ENCODE measurements at places on chromosomes 2 and 18. TPM values are rescaled to one million over a fixed set of nuclear protein-coding genes. Genes with fewer than 3 reads are reported as not detected.

Gene PROKR1
- total RNA-seq = 0.38 TPM

Gene CHN1
- total RNA-seq = 26.3 TPM

Gene EVA1A
- total RNA-seq = 19.9 TPM

Gene ARMC9
- 18.3 TPM for total RNA-seq

Gene AGAP1
- total RNA-seq = 43.9 TPM

Gene TMEM247
- not detected for total RNA-seq

Gene ALLC
- total RNA-seq = 0.26 TPM

Gene UGT1A9
- not detected for total RNA-seq

Gene LHCGR
- total RNA-seq = not detected

Gene COLEC12
- 157 TPM for total RNA-seq

Gene EVX2
- total RNA-seq = not detected

Gene ALPP
- total RNA-seq = not detected

Gene CNGA3
- total RNA-seq = 0.10 TPM

Gene PLCL1
- 13.6 TPM for total RNA-seq

Gene PARD3B
- total RNA-seq = 17.4 TPM

Gene SAG
- total RNA-seq = not detected

GRCh38 chr18:77524909-77525308, 275.3 kb downstream of the GALR1 start:
- DNase-seq = no peak

- no peak for DNase-seq
Measured at GRCh38 chr2:154484338-154485099, 214.0 kb upstream of the KCNJ3 start.

- no peak for DNase-seq
Measured at GRCh38 chr2:38068234-38068633, 7.7 kb downstream of the CYP1B1 start.

GRCh38 chr2:127575941-127576432, 40.5 kb downstream of the MYO7B start:
- no peak for DNase-seq

DNA sequence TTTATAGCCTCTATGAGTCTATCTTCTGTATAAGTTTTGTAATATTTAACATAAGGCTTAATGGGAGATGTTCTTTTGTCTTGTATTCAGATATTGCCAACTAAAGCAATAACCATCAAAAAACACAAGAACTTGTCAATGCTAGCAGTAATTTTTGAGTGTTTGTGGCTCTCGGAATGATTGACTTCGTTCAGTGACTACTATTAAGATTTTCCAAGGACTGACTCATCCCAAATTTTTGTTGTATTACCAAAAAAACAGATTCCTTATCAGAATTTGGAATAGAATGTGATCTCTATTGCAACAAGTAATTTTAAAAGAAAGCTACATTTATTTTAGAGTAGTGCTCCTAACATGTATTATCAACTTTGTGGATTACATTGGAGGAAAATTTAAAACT, 8.1 kb downstream of the NABP1 start:
- no peak for DNase-seq

DNA sequence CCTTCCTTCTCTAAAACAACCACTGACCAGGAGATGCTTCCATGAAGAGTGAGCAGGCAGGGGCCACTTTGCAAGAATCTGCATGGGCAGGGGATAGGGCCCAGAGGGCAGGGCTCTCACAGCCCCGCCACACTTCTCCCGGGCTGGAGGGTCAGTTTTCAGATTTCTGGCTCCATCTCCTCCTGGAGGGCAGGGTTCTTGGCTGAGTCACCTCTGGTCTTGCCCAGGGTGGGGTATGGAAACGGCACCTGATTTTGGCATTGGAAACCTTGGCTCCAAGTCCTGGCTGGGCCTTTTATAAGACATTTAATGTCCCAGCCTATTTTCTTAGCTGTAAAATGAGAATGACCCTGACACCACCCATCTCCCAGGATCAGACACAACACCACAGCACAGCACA, 27.6 kb upstream of the ASPRV1 start:
- no peak for DNase-seq

- DNase-seq = no peak
Measured at GRCh38 chr2:138267161-138267901, 234.2 kb upstream of the SPOPL start.

GRCh38 chr2:38170067-38170466, 94.1 kb upstream of the CYP1B1 start:
- DNase-seq = no peak

DNA sequence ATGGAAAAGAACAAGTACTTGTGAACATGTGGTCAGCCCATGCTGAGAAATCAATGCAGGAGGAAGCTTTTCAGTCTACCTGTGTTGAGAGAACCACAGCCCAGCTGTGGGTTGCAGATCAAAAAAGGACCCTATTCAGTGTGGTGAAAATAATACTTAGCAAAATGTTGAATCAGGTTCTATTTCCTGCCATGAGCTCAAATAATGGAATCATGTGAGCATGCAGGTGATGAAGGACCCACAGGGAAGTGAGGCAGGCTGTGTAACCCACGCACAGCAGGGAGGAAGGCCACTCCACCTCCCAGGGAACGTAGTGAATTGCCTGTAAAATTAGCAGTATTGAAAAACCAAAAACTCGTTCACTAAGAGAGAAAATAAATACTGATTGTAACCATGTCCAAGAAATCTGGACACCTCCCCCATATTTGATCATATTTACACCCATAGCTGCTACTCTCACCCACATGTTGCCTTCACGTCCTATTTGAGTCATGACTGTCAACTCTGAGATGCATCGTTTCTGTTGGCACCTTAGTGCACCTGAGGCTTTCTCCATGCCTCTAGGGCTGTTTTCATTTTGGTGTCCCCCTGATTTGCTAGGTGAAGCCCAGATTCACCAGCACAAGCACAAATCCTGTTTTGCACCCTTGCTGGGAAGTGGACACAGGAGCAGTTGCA, 20.5 kb upstream of the BCL2L11 start:
- no peak for DNase-seq

GRCh38 chr2:31075941-31076590, 62.2 kb downstream of the GALNT14 start:
- no peak for DNase-seq

DNA sequence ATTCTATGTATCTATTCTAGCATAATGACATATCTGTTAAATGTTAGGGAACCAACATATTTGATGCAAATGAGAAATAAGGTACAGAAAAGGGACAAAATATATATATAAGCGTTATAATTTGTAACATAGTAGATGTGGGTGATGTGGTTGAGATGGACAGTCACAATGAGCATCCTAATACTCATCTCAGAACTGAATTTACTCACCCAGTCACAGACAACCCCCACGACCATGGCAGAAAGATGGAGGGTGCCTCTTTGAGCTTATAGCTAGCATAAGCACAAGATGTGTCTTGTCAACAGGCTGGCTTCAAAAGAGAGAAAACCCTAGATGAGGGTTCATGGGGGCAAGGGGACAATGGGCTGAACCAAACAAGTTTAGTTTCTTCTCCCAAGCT, 9.1 kb upstream of the DSG3 start:
- no peak for DNase-seq

GRCh38 chr2:187299122-187299906, 148.7 kb downstream of the CALCRL start:
- peak; percentile 8 for DNase-seq

DNA sequence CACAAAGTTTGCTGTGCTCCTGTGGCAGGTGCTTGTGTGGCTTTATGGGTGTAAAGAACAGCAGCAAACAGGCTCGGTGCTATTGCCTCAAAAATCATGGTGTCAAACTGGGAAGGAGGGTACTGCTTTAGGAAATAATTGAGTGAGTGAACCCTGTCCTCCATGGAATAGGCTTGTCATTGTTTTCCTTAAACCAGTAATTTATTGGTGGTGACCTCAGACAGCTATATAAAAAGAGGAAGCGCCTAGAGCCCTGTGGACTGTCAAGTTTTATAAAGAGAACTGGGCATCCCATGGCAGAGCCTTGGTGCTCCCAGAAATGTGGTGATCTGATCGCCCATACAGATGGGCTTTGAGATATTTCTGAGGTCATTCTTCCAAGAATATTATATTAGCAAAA, 4.7 kb upstream of the CXCR4 start:
- DNase-seq = no peak

DNA sequence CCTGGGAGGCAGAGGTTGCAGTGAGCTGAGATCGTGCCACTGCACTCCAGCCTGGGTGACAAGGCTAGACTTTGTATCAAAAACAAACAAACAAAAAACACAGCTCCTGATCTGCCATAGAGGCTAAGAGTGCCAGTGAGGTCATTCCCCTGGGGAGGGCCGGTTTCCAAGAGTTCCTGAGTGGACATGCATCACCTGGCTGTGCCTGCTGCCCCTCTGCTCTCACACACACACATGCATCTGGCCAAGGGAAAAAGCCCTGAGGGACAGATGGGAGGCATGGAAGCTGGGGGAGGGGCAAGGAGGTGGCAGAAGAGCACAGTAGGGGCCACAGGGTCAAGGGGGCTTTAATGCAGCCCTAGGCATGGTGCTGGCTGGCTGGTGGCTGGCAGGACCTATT, 60.4 kb downstream of the ZBTB7C start:
- no peak for DNase-seq

GRCh38 chr2:182611009-182611408, 105.0 kb upstream of the DNAJC10 start:
- no peak for DNase-seq

GRCh38 chr2:288758-289361, 969 bp upstream of the ALKAL2 start:
- no peak for DNase-seq

DNA sequence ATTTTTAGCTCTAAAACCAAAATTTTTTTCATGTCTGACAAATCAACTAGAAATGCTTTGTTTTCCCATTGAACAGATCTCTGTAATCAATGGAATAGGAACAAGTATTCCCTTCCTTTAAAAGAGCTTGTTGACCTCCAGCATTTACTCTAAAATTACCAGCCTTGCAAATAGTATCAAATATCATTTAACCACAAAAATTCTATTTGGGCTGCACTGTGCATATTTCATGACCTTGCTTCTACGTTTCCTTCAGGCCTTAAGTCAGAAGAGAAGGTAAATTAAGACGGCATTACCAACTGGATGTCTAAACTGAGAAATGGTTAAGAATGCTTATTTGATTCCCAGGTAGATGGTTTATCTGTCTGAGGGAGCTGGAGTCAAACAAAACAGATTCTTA, 33.3 kb upstream of the NRXN1 start:
- no peak for DNase-seq

- DNase-seq = no peak
Measured at GRCh38 chr2:186910996-186911395, 62.0 kb upstream of the ZSWIM2 start.

- DNase-seq = no peak
Measured at GRCh38 chr2:188808947-188809355, 165.2 kb upstream of the COL3A1 start.

GRCh38 chr18:63603772-63604171, 16.6 kb downstream of the SERPINB13 start:
- DNase-seq = no peak

- DNase-seq = no peak
Measured at GRCh38 chr2:31287654-31288053, 53.7 kb downstream of the EHD3 start.

GRCh38 chr2:55948176-55948923, 24.8 kb upstream of the EFEMP1 start:
- DNase-seq = no peak

DNA sequence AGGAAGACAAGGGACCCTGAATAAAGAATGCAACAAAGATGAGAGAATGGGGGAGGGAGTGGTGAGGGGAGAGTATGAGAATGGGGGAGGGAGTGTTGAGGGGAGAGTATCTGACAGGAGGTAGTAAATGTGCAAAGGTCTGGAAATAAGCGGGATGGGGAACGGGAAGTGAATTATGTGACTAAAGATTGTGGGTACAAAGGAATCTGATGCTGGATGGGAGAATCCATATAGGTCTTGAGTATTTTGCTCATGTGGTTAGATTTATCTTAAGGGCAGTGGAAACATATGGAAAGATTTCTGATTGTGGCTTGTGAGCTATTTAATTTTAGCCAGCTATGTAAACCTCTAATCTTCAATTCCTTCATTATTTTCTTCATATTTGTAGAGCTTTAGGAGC, 593.4 kb downstream of the DCC start:
- DNase-seq = no peak

DNA sequence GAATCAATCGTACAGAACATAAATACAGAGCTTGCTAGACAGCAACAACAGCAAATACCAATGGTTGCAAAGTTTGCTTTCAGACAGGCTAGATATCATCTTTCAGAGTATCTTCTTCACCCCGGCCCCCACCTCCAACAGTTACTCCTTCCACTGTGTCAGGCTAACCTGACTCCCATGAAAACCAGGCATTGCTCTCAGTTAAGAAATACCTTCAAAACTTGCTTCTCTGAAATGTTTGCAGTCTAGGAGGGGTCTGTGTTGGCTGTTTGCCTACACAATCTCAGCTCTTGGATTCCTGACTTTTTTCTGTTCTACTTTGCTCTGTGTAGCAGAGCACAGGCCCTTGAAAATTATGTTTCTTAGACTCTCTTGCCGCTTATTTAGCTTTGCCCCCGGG, 599.5 kb upstream of the SYT4 start:
- DNase-seq = no peak

DNA sequence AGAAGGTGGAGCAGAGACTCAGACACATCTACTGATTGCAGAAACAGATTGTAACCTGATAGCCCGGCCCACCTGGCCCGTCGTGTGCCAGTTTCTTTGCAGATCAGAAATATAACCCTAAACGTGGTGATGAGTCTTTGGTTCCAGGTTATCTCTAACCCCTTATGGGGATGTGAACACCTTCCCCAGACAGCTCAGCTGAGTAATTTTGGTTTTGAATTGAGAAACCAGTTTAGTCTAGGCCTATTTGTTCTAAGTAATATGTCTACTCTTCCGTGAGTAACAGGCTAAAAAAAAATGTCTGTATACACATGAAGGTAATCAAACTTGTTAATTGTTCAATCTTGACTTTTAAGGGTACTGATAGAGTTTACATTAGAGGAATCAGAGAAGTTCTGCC, 35.7 kb downstream of the RASGRP3 start:
- no peak for DNase-seq

DNA sequence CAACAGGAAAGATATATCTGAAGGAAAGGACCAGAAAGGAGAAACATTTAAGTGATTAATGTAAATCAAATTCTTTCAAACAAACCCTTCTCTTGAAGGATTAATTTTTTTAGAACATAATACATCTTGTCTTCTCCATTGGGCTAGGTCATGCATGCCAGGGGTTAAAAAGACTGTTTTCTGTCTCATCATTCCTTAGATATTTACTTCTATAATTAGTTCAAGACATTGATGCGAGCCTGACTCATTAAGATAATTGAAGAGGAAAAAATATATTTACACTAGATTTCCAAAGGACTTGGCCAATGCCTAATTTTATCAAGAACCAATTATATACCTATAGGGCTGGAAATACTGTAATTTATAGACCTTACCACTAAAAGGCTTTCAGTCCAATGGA, 166.6 kb upstream of the SETBP1 start:
- no peak for DNase-seq

DNA sequence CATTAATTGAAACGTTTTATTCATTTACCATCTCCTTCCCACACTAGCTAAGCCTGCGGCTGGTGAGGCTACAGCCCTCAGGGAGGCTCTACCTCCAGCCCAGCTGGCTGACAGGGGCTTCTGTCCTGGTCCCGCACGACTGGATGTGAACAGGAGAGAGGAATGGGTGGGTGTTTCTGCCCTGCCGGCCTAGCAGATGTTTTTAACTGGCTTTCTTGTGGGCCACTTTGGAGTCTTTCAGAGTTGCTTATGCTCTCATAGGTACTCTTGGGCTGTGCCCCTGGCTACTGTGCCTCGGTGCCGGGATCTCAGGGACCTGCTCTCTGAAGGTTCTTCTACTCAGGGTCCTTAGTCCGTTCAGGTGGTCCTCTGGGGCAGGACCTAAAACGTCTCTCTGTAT, 184.3 kb upstream of the TWIST2 start:
- DNase-seq = no peak

- no peak for DNase-seq
Measured at GRCh38 chr2:218019411-218020060, 16.7 kb upstream of the TNS1 start.
